K562 (cell line): ENCODE measurements at places on chromosomes 6 and 20. TPM values are rescaled to one million over a fixed set of nuclear protein-coding genes. Genes with fewer than 3 reads are reported as not detected.

R3HDML gene
- not detected in 2 replicates for total RNA-seq

MATN4 gene
- 0.13 TPM in 1 of 2 replicates, not detected in the other for total RNA-seq

- DNase-seq = no peak
Measured at GRCh38 chr20:36114707-36115106, 39.8 kb upstream of the EPB41L1 start.

DNA sequence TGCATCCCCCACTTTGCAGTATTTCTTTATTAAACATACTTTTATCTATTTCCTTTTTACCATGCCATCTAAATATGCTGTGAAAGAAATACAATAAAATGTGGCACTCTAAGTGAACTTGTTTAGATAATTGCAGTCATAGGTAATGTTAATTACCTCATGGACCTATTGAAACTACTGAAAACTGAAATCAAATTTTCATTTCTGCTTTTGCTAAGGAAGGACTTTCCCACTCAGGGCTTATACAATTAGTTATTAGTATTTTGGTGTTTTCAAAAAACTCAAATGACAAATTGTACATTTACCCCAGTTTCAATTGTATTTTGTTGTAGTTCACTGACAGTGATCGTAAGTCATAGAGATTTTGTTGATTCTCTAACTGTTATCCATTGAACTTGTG lies 88.4 kb downstream of the ID4 start:
- DNase-seq = no peak

- no peak for DNase-seq
Measured at GRCh38 chr6:127118298-127119101, at the start of gene RSPO3. TSS of gene RSPO3 (plus strand) at chr6:127118671. CDS start at chr6:127119193, 522 bp downstream.

DNA sequence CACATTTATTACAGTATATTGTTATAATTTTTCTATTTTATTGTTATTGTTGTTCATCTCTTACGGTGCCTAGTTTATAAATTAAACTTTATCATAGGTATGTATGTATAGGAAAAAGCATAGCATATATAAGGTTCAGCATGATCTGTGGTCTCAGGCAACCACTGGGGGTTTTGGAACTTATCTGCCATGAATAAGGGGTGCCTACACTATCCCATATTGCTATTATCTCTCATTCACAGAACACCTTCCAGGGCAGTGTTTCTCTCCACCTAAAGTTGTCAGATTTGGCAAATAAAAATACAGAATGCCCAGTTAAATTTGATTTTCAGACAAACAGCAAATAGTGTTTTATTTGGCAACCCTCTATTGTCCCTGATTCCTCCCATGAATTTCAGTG lies 35.5 kb upstream of the FAM184A start:
- no peak for DNase-seq

HLA-DQA1 gene
- 0.49 TPM in 2 replicates for total RNA-seq

TCF21 gene
- not detected in 2 replicates for total RNA-seq

TULP1 gene
- 0.09 TPM in 2 replicates for total RNA-seq

DNA sequence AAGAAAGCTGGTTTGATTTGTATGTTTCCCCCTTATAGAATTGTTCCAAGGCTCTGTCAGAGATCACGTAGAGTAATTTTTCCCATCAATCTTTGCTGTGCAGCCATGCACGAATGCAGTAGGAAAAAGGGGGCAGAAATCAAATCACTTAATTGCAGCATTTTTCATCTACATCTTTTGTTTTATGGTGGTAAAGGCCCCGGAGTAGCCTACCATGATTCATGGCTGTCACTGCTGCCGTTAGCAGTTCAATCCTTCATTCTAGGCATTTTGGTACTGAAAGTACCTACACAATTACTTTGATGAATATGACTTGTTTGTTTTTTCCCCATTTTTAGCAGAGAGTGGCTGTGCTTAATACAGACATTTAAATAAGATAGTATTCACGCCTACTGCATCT lies 631.9 kb upstream of the MMS22L start:
- no peak for DNase-seq

GRCh38 chr6:11411593-11411992 lies 126.0 kb upstream of the TMEM170B start:
- no peak for DNase-seq

- DNase-seq = no peak
Measured at GRCh38 chr6:25254671-25255070, 24.5 kb upstream of the CARMIL1 start.

DNA sequence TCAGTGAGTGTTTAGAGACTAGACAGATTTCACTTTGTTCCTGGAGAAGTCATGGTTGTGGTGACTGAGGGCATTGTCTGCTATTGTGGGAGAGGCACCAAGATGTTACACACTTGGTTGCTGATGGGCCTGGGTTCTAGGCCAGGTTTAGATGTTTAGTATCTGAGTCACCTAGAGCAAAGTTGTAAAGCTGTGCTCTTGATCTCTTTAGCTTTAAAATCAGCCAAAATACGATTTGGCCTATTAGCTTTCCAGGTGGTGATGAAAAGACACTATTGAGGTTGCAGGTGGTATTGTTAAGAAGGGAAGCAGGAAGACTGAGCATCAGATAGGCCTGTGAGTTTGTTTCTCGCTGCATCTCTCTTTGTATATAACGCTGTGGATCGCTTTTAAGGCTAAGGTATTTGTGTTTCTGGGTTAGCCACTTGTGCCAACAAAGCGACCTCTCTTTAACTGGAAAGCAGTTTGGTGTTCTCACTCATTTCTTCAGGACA lies 48.6 kb downstream of the FOXO3 start:
- DNase-seq = no peak

DNA sequence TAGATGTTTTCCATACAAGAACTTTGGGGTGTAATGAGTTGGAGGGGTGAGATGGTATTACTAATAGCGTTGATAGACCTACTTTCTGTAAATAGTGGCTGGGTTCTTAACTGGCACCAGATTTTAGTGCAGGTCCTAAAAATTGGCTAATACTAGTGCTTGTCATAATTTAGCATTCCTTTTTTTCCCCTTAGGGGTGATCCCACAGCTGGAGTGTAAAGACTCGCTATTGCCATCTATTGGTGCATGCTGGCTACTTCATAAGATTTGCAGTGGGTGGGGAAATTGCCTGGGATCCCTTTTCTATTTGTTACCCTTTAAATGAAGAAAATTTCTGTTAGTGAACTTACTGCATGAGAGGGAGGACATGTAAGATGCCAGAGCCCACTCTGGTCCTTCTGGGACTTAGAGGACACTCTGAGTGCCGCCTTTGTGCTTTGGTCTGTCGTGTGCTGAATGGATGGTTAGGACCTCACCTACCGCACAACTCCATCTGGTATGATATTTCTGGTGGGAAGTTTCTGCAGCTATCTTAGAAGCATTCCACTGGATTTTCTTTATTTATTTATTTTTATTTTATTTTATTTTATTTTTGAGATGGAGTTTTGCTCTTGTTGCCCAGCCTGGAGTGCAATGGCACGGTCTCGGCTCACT lies 195.5 kb downstream of the JARID2 start:
- peak; percentile 56 for DNase-seq

ARMH2 gene
- not detected in 2 replicates for total RNA-seq

- DNase-seq = peak; percentile 94
Measured at GRCh38 chr6:84764332-84765049, at the start of gene TBX18. TSS of gene TBX18 (minus strand) at chr6:84764598. CDS start at chr6:84764181, 417 bp downstream.

DNA sequence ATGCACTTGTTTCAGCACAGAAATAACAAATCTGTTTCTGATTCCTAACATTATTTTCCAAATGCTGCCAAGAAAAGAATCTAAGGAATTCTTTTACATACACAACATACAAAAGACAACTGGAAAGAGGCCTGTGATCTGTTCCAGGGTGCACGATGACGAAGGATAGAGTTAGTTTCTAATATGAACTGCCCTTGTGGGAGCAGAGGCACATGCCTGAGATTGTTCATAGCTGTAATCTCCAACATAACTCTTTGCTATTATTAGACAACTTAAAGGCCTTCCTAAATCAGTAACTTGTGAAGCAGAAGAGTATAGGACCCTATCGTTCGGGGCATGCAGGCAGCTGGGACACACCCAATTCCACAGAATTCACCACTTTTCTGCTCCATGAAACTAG lies 41.2 kb upstream of the NHSL1 start:
- DNase-seq = no peak

GRCh38 chr6:162181111-162181510 lies 546.5 kb downstream of the PRKN start:
- DNase-seq = no peak

DNA sequence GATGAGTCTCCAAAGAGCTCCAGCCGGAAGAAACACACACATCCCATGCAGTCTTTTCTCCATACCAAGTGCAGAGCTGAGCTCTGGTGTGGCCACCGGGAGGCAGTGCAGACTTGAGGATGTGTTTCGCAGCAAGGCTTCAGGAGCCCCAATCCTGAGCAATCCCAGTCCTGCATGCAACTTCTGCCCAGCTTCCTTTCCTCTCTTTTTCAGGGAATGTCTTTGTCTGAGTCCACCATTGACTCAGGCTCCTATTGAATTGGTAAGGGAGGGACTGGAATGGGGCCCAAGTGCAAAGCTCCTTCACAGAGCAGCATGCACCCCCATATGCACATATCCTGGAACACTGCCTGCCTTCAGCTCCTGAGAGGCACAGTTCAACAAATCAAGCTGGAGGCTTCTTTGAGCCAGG lies 50.5 kb upstream of the ASIP start:
- peak; percentile 61 for DNase-seq

GRCh38 chr6:26273673-26274588 lies 91.1 kb upstream of the BTN3A2 start:
- no peak for DNase-seq

GRCh38 chr6:3414327-3415081 lies 42.3 kb downstream of the SLC22A23 start:
- peak; percentile 38 for DNase-seq

DNA sequence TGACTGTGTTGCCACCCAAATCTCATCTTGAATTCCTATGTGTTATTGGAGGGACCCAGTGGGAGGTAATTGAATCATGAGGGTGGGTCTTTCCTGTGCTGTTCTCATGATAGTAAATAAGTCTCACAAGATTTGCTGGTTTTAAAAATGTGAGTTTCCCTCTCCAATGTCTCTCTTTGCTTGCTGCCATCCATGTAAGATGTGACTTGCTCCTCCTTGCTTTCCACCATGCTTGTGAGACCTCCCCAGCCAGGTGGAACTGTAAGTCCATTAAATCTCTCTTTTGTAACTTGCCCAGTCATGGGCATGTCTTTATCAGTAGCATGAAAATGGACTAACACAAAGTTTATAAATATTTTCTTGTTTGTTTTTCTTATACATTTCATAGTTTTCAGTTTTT lies 990.5 kb upstream of the CITED2 start:
- DNase-seq = no peak

ABCF1 gene
- total RNA-seq = 120 and 138 TPM in 2 replicates

DNA sequence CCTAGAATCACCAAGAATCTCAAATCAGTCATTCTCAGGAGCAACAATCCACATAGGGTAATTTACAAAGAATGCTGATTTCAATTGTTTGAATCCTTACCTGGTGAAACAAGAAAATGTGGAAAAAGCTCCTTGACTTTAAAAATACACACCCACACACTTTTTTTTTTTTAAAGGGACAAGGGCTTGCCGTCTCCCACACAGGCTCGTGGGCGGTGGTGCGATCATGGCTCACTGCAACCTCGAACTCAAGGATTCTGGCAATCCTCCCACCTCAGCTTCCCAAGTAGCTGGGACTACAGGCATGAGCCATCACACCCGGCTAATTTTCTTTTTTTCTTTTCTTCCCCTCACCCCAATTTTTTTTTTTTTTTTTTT lies 30.7 kb downstream of the PARD6B start:
- no peak for DNase-seq

DNA sequence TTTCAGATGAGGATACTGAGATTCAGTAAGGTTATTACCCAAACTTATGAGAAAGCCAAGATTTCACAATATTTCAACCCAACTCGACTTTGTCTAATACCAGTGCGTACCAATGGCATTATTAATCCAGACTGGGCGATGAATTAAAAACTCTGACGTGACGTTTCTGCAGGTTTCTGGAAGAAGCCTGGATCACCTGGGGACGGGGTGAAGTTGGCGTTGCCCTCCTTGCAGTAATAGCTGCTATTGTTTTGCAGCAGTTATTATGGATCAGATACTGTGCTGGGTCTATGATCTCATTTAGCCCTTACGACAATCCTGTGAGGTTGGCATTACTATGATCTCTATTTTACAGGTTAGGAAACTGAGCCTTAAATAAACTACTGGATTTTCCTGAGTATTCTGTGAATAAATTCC lies 569 bp upstream of the CDC5L start:
- DNase-seq = peak; percentile 49

ZFAND3 gene
- 23.4 and 26.5 TPM in 2 replicates for total RNA-seq

- no peak for DNase-seq
Measured at GRCh38 chr6:107832151-107833056, 8.3 kb upstream of the SCML4 start.

GRCh38 chr6:134079406-134079921 lies 27.0 kb upstream of the SLC2A12 start:
- DNase-seq = no peak
